ENCODE measurements at places on chromosomes 6 and 20.

DNA sequence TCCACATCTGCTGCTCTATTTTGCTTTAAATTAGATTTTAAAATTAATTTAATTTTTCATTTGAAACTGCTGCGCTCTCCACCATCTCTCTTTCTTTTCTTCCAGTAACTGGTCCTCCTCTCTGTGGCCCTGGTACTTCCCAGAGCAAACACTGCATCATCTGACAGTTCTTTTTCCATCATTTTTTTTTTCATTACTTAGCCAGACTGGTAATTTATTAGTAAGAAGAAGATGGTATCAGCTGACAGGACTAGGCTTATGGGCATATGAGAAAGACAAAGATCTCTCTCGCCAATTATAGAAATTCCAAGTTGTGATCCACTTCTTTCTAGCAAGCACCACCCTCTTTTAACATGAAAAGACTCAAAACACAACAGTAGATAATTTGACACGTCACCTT is 73.7 kb upstream of the FAM184A start:
- ATAC-seq: no peak

DNA sequence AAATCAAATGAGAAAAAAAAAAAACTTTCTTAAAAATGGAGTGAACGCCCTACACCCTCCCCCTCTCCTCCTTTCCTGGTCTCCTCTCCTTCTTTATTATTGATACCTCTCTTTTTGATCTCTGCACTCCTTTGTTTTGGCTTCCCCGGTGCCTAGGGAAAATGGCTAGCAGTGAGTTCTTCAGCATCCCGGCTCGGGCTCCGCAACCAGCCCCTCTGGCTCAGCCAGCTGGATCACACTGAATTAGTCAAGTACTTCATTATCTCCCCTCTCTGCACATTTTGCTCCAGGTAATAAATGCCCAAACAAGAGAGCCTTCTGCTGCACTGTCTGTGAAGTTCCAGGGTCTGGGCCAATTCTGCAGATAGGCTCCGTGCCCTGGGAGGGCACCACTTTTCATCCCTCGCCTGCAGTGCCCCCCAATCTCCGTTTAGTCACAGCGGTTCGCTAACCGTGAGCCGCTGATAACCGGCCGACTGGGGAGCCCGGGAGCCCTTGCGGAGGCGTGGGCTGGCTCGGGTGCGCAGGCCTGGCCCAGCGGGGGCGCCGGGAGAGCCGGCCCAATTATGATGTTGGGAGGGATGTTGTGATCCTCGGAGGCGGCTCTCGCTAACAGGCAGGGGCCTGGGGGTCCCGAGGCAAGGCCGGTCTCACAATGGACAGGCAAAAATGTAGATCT is 301.9 kb downstream of the TFAP2A start:
- no peak for ATAC-seq

- ATAC-seq: no peak
Observed at GRCh38 chr6:36793913-36794712, 45.1 kb downstream of the CPNE5 start.

- ATAC-seq: no peak
Observed at GRCh38 chr6:155779456-155779855, 323.8 kb upstream of the NOX3 start.

GRCh38 chr20:47790580-47790965 is 5.3 kb upstream of the SULF2 start:
- no peak for ATAC-seq

- ATAC-seq: no peak
Observed at GRCh38 chr6:21457647-21458046, 135.9 kb upstream of the SOX4 start.

DNA sequence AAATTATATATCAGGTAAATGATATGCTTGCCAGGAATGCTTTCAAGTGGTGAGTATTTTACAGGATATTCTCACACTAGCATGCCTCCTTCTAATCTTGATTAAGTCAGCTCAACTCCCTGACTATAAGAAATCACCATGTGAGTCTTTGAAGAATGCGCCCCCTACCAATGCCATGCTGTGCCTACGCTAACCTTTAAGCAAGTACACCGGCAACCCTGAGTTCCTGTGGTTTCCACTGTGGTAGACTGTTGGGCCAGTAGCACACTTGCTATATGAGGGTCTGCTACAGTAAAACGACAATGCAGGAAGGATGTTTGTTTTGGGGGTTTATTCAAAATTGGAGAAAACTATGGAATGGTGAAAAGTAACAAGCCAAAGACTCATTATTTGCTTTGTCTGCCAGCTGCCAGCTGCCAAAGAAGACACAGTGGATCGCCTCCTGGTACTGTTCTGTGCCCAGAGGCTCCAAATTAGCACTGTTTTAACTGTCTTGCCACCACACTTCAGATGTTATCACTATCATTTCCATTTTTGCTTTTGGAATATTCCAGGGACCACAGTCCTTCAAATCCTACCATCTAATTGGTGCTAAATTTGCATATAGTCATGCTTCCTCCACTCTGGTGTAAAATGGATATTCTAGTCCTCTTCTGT is 333.5 kb downstream of the RNGTT start:
- ATAC-seq: no peak

DNA sequence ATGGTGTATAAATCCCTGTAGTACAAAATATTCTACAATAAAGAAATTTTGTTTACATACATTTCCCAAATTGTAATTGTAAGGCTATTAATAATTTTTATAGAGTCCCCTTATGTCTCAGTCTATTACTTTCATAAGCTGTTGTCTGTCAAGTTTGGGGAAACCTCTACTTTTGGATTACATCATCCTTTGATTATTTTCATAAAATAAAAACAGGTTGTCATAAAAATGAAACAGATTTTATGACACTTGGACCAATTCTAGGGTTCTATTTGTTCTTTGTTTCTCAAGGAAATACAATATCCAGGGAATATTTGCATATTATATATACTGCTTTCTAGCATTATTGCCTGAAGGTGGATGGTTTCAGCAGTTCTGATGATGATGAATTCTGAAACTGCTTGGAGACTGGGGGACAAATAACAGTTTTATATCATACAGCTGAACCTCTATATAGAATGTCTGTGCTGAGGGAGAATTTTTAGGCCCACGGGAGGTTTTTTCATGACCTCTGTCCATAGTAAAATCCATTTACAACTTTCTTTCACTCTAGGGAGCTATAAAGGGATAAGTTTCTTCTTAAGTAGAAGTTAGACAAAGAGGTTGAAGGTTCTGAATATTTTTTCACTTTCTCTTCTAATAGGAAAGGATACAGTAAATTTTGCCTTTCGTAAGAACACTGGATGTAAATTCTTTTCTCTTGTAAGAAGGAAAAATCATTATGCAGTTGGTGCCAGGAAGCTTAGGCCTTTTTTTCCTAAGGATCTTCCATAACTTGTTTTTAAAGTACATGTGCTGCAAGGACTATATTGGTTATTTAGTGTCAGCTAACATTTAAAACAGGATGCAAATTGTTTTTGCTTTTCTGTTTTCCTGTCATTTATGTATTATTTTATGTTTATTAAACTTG is 58.0 kb downstream of the CD2AP start:
- ATAC-seq: no peak
